ENCODE measurements at places on chromosomes 1 and 21. TPM values are rescaled to one million over a fixed set of nuclear protein-coding genes. Genes with fewer than 3 reads are reported as not detected.

Gene B3GALT2
- not detected for total RNA-seq

Gene PEAR1
- 8.1 TPM for total RNA-seq

Gene MAN1C1
- total RNA-seq, result under 0.01 TPM

Gene TMEM222
- total RNA-seq, result 24.7 TPM

All from epithelial cell of umbilical artery (primary cell).